BJ (cell line): ENCODE measurements at places on chromosomes 1 and 21.

GRCh38 chr21:30561264-30561895 lies at the start of gene KRTAP19-7:
Gene KRTAP19-7 (minus strand): TSS chr21:30561314. CDS start chr21:30561289, 25 bp downstream.
- no peak for DNase-seq

- DNase-seq: no peak
Measured at GRCh38 chr1:48693674-48694320, 82.9 kb downstream of the BEND5 start.

DNA sequence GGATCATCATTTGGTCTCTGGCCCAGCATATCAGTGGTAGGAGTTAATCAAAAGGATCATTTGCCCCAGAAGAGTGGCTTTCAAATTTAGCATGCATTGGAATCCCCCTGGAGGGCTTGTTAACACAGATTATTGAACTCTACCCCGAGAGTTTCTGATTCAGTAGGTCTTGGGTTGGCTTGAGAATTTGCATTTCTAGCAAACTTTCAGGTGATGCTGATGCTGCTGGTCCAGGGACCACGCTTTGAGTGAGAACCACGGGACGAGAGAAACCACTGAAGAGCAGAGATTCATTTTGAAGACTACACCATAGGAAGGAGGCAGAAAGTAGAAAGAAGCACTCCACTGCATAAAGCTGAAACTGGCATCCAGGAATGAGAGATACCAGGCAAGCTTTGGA lies 81.3 kb upstream of the DUSP10 start:
- no peak for DNase-seq

- no peak for DNase-seq
Measured at GRCh38 chr21:36676039-36676950, 22.6 kb upstream of the SIM2 start.

DNA sequence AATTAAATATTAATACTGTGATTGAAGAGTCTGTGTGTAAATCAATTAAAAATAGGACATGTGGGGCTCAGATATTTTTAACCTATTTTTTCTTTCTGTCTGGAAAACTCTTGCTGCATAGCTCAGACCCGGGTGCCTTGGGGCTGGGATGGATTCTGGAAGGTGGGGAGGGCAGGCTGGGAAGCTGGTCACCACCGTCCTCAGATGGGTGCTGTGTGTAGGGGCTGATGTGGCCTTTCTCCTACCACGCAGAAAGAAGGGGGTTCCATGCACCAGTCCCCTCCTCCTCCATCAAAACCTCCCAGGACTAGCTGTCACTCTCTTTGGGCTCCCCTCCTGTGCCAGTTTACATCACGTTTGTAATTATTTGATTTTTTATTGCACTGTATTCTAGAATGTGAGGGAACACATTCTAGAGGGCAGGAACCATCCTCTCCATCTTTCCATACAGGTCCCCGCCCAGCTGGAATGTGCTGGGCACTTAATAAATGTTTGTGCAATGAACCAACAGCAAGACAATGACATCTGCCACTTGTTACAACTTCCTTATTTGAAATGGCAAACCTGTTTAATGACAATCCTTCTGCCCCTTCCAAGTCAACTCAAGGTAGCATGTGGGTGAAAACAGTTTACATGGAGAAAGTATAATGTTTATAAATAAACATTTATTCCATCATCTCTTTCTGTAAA lies 104.3 kb downstream of the EDEM3 start:
- DNase-seq: no peak

GRCh38 chr1:100036718-100037655 lies 67.2 kb downstream of the SLC35A3 start:
- no peak for DNase-seq

- DNase-seq: no peak
Measured at GRCh38 chr1:55131218-55131617, 83.9 kb downstream of the USP24 start.

- DNase-seq: no peak
Measured at GRCh38 chr1:233081735-233082134, 131.3 kb downstream of the NTPCR start.
